ENCODE measurements at places on chromosomes 1 and 21. TPM values are rescaled to one million over a fixed set of nuclear protein-coding genes. Genes with fewer than 3 reads are reported as not detected.

The FAM167B gene
- polyA plus RNA-seq = 2.0 TPM

The CFAP45 gene
- 0.61 TPM for polyA plus RNA-seq

The TTLL7 gene
- polyA plus RNA-seq = 3.6 TPM

The GBP5 gene
- polyA plus RNA-seq = 1.4 TPM

The OPRD1 gene
- polyA plus RNA-seq = not detected

The SERTAD4 gene
- 3.0 TPM for polyA plus RNA-seq

The FMO3 gene
- 2.1 TPM for polyA plus RNA-seq

The APOBEC4 gene
- not detected for polyA plus RNA-seq

The BTBD19 gene
- polyA plus RNA-seq = 8.0 TPM

The KCND3 gene
- polyA plus RNA-seq = 0.57 TPM

The CD244 gene
- 0.41 TPM for polyA plus RNA-seq

The PLD5 gene
- 0.11 TPM for polyA plus RNA-seq

The GREM2 gene
- 3.5 TPM for polyA plus RNA-seq

The LRRC53 gene
- not detected for polyA plus RNA-seq

The S100A3 gene
- polyA plus RNA-seq = 10.2 TPM

The GNAT2 gene
- polyA plus RNA-seq = not detected

The ATP1A1 gene
- polyA plus RNA-seq = 196 TPM

The SELP gene
- 1.5 TPM for polyA plus RNA-seq

The TMPRSS2 gene
- 29.5 TPM for polyA plus RNA-seq

The SHE gene
- polyA plus RNA-seq = 1.5 TPM

The PKP1 gene
- polyA plus RNA-seq = 282 TPM

The ECM1 gene
- 4,054 TPM for polyA plus RNA-seq

Measured in esophagus (tissue), 2 donors.